ENCODE measurements at places on chromosomes 11 and 22. TPM values are rescaled to one million over a fixed set of nuclear protein-coding genes. Genes with fewer than 3 reads are reported as not detected.

Gene MFNG
- total RNA-seq: 0.27 TPM

GRCh38 chr11:108804511-108804910, 139.6 kb downstream of the DDX10 start:
- DNase-seq: peak; percentile 9

DNA sequence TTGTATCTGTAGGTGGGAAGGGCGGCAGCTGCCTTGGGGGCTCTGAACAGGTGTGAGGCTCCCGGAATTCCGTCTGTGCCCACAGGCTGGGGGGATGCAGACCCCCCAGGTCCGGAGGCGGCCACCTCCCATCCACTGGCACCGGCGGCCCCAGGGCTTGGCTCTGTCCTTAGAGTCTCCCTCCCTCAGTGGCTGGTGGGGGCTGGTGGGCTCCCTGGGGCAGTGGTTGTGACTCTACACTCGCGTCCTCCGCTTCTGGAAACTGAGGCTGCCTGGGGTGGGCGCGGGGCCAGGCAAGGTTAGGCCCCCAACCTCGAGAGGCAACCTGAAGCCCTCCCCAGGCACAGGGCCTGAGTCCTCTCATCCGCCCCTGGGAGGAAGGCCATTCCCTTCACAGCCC, 1305.4 kb downstream of the BRD1 start:
- no peak for DNase-seq

- no peak for DNase-seq
These were observed 4.7 kb upstream of the CASP5 start for GRCh38 chr11:105027678-105028077.

Gene OR5L2
- not detected for total RNA-seq

DNA sequence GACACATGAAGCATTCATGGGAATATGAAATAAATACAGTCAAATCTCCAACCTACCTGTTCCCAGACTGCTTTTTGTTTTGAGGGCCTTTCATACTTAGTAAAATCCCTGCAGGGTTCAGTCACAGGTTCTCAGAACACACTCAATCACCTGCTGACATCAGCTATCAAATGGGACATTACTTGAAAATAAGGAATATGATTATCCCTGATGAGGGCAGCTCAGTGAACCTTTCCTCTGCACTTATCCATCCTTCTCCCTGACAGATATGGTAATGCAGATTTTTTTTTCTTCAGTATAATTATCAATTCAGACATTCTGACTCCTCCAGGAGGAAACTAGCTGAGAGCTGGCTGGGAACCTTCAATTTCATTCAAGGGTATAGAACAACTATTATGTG, 1127.4 kb upstream of the CCDC90B start:
- no peak for DNase-seq

Gene SEPTIN5
- total RNA-seq: 18.9 TPM

- DNase-seq: no peak
These were observed 35.2 kb downstream of the IGLL1 start for GRCh38 chr22:23544852-23545251.

- no peak for DNase-seq
These were observed 2.1 kb upstream of the LMO1 start for GRCh38 chr11:8265681-8266241.

GRCh38 chr11:11318961-11319360, 34.1 kb downstream of the CSNK2A3 start:
- DNase-seq: no peak

DNA sequence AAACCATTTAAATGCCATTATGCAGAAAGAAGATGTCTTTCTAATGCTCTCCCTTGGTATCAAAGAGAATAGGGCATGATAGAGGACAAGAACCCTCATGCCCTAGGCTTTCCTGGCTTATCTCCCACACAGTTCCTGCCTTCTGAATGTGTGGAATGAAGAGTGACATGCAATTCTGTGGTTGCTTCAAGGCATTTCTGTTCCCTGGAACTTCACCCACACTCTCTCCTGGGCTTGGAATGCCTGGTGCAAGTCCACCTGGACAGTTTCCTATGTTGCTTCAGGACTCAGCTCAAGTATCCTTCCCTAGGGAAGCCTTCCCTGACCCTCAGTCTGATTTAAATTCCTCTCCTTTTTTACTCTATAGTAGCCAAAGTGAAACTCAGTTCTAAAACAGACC, 53.8 kb upstream of the DRD2 start:
- DNase-seq: peak; percentile 38

DNA sequence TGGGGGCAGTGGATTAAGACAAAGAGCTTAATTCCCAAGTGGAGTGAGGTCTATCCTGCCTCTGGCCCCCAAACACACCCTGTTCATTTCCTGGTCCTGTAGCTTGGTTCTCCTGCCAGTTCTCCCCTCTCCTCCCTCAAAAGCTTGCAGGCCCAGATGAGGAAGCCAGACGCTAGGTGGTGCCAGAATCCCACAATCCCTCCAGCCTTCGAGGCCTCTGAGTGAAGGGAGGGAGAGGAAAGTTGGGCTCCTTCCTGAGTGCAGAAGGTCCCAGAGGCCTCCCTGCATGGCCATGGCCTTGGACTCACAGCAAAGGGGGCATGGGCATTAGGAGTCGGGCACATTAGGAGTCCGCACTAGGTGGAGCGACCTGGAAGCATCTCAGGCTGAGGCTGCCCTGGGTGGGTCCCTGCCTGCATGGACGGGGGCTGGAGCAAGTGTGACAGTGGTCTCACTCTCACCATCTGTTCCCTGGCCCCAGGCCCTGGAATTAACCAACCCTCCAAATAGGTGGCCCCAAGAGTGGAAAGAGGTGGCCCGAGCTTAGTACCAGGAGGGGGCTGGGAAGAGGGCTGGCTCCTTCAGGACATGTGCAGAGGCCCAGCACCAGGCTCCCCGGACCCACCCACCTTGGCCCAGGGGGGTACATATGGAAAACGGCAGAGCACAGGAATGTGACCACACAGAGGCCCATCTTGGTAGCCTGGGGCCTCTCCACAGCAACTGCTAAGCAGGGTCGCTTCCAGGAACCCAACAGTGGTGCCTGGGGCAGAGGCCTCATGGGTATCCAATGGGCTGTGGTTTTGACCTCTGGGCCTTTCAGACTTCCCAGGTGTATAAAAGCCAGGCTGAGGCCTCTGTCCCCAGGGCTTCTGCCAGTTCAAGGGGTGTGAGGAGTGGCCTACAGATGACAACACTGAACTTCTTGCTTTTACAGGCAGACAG, 5.2 kb downstream of the FXYD2 start:
- DNase-seq: peak; percentile 23

DNA sequence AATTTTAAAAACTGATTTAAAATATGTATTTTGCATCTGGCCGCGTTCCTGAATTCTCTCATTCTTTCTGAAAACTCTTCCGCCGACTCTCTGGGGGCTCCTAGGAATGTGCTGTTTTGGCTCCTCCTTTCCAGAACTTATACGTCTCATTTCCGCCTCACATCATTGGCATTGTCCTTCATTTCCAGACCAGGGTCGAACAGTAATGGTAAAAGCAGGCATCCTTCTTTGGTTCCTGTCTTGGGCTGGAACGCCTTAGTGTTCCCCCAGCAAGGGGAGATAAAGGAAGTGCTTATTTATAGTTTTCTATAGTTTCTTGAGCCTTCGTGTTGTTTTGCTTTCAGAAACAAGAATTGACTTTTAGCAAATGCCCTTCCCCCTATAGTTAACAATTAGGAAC, 10.9 kb upstream of the TNNT3 start:
- DNase-seq: no peak

Measured in MG63 (cell line).